Stimulated activated CD4-positive, alpha-beta T cell treated with anti-CD3 and anti-CD28 coated beads, Interleukin-1b, Interleukin-23, amount 100 ng/mL, for 24 hours (primary cell): ENCODE measurements at places on chromosomes 12 and 14.
A peak's percentile ranks its signal among the peaks of the same experiment; 100 is the strongest.

DNA sequence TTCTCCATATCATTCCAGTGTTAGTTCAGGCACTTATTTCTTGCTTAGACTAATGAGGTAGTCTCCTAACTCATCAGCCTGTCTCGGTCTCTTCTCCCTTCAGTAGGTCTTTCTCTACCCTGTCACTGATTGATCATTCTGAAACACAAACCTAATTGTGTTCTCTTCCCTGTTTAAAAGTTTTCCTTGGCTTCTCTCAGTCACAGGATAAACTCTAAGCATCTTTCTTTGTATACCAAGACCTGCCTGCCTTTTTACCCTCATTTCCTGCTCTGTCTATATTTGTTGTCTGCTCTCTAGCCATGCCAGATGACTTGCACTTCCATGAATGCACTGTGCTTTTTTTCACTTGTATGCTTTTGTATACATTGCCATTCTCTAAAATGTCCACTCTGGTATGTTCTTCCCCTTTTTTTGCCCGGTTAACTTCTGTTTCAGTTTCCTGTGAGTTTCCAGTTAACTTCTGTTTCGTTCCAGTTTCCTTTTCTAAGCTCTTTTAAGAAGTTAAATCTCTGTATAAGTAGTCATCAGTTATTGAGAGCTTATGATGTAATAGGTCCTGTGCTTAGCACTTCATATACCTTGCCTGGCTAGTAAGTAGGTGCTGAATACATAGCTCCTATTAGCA, 12.8 kb downstream of the DIP2B start:
- no peak for DNase-seq

DNA sequence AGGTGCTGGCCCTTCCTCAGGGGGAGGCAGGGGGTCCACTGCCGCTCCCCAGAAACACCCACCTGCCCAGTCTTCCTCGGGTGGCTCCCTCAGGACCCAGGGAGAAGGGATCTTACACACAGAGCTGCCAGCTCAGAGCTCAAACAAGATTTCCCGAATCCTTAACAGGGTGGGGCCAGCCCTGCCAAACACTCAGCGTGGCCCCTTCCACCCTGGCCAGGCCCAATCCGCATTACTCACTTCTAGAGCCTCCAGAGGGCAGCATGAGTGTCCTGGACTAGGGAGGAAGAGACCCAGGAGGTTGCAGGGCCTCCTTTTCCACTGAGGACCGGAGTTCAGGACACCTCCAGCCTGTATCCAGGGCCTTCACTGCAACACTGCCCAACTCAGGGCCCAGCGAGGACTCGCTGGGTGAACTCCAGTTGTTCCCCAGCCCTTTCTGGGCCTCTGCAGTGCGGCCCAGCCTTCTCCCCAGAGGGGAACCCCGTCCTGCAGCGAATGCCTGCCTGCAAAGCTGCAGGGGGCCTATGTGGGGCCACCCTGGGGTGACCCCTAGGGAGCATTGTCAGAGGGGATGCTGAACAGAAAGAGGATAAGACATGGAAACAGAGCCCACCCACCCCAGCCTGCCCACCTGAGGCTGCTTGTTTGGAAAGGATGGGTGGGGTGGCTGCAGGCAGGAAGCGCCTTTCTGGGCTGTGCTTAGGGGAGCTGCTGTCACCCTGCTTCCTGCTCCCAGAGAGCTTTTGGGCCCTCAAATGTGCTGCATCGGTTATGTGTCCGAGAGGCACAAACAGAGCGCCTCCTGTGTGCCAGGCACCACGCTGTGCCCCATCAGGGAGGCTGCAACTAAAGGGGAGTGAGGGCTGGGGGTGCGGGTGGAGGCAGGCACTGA, 43.8 kb downstream of the CCNK start:
- no peak for DNase-seq

GRCh38 chr12:14072987-14073386, 91.6 kb upstream of the GRIN2B start:
- no peak for DNase-seq

- no peak for DNase-seq
These were observed 282 bp upstream of the IGFBP6 start for GRCh38 chr12:53097207-53097563.

GRCh38 chr14:32169191-32169590, 32.7 kb upstream of the RNU6-7 start:
- no peak for DNase-seq

DNA sequence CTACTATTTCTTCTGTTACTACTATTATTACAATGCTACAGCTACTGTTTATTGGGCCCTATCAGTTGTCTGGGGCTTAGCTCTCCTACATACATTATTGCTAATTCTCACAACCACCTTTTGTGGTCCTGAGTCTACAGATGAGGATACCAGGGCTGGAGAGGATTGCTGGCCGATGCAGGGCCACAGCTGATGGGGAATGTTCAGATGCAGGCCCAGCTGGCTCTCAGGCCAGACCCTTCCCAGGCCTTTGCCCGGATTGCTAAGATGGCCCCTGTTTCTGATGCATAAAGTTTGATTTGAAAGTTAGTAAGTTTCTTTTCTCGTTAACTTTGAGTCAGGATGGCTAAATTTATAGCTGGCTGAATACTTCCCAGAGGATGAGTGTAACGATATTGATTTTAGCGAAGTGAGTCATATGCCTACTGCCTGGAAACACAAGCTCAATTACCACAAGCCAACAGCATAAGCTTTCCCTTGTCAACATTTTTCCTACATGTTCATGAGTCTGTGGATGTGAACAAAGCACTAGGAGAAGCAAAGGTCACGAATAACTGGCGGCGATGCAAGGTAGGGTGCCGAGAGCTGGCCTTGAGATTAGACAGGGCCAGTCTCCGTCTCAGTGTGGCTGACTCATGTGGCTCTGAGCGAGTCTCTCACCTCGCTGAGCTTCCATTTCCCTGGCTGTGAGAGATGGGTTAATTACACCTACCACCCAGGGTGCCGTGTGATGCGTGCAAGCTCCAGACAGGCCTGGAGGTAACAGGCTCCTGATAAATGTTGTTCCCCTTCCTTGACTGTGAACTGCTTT, 111.0 kb downstream of the BEGAIN start:
- DNase-seq: no peak

DNA sequence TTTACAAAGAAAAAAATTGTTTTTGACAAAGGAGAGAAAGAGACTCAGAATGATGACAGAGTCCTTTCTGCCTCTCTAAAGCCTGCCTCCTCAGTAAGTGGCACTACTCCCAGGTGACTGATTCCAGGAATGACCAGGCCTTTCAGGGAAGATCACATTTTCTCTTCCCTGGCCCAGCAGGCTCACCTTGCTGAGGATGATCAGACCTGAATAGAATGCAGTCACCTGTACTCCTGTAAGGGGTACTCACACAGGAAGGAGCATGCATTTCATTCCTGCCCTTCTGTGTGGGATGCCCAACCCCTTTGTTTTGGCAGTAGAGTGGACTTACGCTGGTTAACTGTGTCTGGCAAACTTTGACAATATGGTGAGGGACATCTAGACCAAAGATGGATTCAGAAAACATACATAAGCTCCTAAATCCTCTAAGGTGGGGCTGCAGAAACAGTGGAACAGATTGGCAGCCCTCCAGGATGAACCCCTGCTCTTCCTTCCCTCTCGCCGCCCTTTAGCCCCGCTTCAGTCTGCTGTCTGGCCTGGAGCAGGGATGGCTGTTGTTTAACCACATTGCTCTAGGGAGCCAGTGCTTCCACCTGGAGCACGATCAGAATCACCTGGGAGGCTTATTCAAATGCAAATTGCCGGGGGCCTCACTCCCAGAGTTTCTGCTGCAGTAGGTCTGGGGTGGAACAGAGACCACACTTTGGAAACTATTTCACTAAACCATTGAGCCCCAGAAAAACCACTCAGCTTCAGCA, 29.8 kb downstream of the ERG28 start:
- DNase-seq: no peak

- DNase-seq: no peak
These were observed 233.3 kb upstream of the SSTR1 start for GRCh38 chr14:37974421-37974820.

DNA sequence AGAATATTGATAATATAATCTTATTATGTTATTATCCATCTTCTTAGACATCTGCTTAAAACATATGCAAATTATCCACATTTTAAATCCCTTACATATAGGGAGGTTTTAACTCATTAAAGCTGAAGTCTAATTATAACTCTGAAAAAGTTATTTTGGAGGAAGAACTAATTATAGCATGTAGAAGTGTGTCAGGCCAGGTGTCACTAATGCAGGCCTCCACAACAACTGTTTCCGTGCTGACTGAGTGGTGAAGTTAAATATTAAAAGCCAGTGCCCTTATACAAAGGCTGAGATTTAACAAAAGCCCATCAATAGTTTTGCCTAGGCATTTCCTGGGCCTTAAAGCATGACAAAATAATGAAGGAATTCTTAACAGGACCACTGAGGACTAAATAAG, 157.4 kb downstream of the LRRK2 start:
- DNase-seq: no peak

DNA sequence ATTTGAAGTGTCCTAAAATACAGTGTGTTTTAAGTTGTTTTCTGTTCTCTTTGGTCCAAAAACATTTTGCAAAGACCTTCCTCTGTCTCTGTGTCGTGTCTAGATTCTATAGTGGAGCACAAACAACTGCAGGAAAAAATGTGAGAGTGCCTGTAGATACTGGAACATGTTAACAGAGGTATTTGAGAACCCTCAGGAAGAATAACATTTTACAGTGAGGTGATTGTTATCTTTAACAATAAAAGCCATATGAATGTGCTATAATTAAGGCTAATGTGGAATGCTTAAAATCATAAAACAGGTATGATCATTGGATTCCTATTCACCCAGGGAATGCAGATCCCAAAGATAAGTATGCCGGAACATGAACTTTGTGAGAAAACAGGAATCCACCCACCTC, 98.0 kb downstream of the SAMD4A start:
- no peak for DNase-seq

GRCh38 chr12:112175361-112176155, 50.2 kb downstream of the TRAFD1 start:
- DNase-seq: no peak

DNA sequence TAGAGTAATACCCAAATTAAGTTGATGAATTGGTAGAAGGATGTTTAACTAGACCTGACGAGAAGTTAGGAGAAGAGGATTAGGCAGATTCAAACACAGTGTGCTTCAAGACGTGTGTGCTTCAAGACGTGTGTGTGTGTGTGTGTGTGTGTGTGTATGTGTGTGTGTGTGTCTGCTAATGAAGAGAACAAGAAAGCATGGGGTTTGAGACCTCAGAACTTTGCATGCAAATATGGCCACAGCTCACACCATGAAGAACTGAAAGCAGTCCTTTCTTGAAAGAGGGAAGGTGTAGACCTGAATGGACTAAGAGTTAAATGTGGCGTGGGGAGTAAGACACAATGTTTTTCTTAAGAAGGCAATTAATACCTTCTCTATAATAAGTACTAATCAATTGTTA, 32.5 kb upstream of the SSPN start:
- DNase-seq: no peak

- DNase-seq: peak; percentile 31
These were observed 418 bp downstream of the AMN1 start for GRCh38 chr12:31728289-31728916.

DNA sequence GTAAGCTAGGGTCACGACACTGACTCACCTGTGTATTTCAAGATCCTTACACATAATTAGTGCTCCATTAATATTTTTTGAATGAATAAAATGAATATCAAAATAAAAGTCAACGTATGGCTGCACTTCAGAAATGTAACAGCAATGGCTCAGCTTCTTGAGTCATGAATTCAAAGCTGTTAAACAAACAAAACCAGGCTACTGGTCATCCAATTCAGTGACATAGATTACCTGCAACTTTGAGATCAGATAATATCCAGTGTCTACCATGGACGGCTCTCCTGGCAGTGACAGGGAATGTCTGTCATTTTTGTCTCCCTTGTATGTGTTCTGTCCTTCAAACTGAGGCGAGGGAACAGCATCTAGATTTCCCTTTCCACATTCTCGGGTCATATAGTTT, 225.6 kb downstream of the EFCAB11 start:
- DNase-seq: no peak

DNA sequence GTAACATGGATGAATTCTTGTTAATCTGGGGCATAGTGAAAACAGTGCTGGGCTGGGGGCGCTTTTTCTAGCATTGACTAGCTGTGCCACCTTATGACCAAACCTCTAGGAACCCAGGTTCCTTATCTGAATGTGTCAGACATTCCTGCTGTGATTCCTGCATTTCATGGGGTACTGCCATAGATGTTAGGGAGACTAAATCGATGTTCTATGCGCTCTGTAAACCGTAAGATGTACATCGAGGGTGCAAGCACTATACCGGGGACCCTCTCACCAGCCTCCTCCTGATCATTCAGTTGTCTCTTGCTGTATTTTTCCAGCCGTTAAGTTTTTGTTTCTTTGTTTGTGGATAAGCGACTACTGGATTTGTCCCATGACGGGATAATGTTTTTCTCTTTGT, 170.9 kb upstream of the PARP11 start:
- no peak for DNase-seq

DNA sequence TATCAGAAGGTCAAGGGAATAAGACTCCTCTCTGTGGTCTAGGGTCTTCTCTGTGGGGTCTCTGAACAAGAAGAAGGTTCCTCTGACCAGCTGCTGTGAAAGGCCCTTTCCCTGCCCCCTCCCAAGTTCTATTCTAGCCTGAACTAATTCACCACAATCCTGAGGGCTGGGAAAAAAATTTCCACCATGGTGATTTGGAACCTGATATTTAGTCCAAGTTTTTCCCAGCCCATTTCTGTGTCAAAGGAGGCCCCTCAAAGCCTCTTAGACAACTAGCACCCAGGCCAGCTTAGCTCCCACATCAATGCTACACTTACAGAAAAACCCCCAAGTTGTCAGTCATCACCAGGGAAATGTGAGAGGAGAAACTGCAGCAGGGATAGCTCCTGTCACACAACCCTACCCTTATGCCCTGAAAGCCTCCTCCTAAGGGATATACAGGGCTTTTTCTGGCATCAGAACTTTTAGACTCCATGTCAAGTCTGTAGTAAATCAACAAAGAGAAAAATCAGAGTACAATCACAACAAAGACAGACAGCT, 4.5 kb downstream of the FMNL3 start:
- no peak for DNase-seq

DNA sequence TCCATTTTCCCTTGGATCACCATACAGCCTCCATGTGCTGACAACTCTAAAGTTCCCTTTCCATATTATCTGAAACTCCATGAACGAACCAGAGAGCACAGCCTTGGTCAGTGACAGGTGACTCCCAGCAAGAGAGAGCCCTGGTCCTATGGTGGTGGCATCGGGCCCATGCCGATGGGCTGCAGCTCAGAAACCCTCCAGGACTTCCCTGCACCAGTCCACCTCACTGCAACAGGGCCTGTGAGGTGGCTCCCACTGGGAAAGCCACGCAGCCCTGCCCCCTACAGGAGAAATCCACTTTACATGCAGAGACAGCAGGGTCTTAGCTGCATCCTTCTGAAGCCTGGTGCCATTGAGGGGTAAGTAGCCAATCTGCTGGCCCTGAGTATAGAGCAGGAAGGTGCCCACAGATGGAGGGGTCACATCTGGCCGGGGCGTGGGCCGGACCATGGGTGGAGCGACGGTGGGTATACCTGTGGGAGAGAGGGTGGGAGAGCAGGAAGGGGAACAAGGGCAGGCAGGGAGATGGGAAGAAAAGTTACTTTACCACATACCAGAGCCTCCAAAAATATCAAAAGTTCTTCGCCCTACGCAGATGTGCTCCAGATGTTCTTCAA, 24.7 kb downstream of the RTRAF start:
- DNase-seq: no peak

- DNase-seq: no peak
These were observed 68.8 kb downstream of the IPO8 start for GRCh38 chr12:30626847-30627246.

GRCh38 chr14:101200650-101201516, 297.4 kb upstream of the RTL1 start:
- DNase-seq: no peak
